NCI-H2081 treated with DMSO at 0.1 percent for 48 hours (cell line): ENCODE measurements at places on chromosomes 1 and 21.

GRCh38 chr1:20134995-20135394, 4.1 kb upstream of the PLA2G2F start:
- no peak for DNase-seq

DNA sequence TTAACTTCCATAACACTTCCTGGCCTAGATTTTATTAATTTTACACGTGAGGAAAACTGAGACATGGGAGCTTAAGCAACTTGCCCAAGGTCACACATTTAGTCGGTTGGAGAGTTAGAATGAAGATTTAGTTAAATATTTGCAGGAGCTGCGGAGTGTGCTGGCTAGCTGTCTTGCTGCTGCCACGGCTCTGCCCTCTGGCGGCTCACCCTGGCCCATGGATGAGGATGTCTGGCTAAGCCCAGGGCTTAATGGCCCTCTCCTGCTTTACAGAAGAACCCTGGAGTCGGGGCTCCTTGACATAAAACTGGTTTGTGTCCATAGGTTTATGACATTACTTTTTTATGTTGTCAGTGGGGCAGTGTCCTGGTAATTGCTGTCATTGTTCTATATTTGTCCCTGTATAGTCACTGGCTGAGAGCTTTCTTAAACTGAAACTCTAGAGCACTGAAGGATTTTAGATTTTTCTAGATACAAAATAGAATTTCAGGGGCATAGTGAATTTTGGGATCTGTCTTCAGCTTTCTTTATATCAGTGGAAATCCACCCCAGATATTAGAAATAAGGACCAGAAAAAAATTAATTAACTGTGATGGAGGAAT, 88.9 kb upstream of the WLS start:
- DNase-seq, result no peak

DNA sequence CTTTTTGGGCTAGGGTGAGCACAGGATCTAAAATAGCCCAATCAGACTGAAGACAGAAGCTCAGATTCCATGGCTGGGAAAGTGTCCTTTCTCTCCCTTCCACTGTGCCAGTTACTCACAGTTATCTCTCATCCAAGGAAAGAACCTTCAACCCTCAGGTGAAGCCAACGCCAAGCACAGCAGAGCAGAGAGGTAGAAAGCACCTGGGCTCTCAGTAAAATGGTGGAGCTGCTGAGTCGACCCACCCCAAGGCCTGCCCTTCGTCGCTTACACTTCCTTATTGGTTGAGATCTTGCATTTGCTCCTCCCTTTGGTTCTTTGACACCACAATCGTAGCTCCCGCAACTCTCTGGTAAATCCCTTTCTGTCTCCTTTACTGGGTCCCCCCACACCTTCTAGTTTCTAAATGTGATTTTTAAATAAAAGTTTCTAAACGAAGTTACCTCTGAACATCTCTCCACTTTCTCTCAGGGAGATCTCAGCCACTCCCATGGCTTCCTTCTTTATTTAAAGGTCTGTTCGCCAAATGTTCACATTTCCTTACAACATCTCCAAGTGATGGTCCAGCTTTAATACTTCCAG, 27.5 kb upstream of the SLC30A1 start:
- DNase-seq, result no peak

GRCh38 chr1:72678683-72679082, 396.3 kb upstream of the NEGR1 start:
- DNase-seq, result no peak

DNA sequence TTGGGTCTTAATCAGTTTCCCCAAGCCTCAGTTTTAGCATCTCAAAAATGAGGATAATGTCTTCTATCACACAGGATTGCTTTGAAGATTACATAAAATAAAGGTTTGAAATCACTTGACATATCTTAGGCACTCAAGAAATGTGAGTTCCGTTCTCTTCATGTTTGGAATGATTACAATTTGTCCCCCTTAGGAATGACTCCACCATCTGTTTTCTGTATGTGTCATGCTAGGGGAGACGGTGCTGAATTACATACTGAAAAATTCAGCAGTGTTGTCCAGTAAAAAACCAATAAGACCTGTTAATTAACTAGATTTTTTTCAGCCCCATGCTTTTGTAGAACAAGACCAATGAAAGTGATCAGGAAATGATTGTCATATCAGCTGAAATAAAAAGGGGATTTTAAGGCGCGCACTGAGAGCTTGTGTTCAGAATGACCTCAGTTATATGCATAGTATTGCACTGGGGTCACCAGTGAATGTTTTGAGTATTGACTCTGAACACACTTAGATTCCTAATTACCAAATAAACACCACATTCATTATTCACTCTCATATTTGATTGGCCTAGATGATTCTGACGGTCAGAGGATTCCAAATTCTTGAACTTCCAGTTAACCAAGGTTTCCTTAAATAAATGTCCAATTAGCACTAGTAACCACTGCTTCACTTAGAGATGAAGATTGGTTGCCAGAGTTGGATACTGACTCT, 114.5 kb upstream of the KCNK2 start:
- DNase-seq, result no peak

DNA sequence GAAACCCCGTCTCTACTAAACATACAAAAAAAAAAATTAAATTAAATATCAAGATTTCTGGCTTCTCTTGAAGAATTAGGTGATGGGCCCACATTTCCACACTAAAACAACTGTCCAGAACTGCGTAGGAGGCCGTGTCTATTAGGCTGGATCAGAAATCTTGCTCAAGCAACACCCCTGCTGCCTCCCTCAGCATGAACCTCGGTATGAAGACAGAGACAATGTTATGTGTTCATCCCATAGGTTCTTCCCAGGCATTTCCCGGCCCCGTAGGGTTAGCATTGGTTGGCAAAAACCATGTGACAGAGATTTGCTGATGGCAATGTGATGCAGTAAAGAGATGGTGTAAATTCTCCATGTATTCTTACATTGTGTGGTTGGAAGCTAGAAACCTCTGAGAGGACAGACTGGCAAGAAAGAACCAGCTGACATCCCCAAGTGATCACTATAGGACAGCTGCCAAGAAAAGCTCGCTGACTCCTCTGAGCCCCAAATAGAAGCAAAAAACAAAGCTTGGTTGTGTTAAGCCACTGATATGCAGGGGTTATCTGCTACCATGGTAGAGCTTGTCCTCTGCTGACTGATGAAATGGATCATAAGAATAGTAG, 34.5 kb downstream of the EBNA1BP2 start:
- DNase-seq, result no peak

GRCh38 chr1:44314452-44314851, 40.6 kb downstream of the ERI3 start:
- DNase-seq, result no peak

DNA sequence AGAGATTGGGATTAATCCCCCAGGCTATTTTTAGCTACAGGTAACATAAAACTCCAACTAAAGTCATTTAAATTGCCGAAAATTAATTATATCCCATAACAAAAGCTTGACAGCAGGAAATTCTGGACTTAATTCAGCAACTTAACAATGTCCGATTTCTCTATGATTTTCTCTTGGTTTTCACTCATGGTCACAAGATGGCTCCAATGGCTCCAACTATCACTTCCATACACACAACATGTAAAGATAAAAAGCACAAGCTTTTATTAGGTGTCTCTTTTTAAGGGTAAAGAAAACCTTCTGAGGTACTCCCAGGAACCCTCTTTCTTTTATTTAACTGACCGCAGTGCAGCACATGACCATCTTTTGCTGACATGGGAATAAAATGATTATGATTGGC, 363.5 kb upstream of the PTBP2 start:
- DNase-seq, result no peak

- DNase-seq, result no peak
Measured at GRCh38 chr1:94094469-94095111, 26.4 kb downstream of the ABCA4 start.

DNA sequence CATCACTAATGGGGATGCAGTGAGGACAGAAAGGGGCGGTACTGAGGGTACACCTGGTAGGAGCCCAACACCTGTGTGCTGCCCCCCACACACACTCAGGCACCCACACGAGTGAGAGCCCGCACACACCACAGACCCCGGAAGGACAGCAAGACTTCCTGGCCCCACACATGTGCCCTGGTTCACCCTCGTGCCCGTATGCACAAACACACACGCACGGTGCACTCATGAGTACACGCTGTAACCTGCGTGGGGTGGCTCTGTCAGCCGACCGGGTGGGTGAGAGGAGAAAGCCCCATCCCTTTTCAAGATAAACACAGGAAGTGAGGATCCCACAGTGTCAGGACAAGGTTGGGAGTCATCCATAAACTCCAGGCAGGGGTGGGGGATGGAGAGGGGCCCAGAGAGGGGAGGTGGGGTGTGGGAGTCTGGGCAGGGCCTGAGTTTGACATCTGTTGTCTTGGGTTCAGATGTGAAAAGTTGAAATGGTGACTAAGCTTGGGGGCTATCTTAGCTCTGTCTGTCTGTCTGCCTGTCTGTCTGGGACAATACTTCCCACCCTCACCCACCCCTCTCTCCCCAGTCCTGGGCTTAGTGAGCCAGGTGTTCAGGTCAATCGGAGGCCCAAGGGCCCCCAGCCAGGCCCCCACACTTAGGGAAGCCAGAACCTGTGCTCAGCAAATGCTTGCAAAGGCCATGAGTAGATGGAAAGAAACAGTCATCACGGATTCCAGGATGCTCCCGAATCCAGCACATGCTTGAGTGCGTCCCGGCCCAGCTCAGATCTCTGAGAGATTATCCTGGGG, 119.8 kb upstream of the ZBTB40 start:
- DNase-seq, result no peak

DNA sequence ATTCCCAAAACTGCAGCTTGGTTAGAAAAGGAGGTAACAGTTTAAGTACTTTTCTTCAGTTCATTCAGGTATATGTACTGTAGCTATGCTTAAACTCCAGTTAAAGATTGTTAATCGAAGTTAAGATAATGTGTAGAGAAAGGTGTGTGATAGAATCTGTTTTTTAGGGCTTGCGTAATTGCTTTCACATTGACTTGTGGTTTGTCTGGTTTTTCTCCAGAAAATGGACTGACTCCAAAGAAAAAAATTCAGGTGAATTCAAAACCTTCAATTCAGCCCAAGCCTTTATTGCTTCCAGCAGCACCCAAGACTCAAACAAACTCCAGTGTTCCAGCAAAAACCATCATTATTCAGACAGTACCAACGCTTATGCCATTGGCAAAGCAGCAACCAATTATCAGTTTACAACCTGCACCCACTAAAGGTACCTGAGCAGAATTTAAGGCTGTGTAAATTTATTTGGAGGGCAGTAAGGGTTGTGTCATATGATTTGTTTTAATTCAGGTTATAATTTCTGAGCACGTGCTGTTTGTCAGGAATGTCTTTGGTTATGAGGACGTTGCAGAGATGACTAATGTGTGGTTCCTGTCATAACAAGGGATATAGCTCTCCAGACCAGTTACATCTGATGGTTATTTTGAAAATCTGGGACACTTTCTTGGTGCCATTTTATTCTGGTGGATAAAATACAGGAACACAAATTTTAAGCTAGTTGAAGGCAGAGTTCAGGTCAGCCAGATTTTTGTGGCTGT, 26.0 kb downstream of the ATF6 start:
- DNase-seq, result no peak

- no peak for DNase-seq
Measured at GRCh38 chr1:209612646-209613399, 29.3 kb downstream of the CAMK1G start.

GRCh38 chr1:42034426-42034825, 115.7 kb upstream of the HIVEP3 start:
- DNase-seq, result no peak

DNA sequence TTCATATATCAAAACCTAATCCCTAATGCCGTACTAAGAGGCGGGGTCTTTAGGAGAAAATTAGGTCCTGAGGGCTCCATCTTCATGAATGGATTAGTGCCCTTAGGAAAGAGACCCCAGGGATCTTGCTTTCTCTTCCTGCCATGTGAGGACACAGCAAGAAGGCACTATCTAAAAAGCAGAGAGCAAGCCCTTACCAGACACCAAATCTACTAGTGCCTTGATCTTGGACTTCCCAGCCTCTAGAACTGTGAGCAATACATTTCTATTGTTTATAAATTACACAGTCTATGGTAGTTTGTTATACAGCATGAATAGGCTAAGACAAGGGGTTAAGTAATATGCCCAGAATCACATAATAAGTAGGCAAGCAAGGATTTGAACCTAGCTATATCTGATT, 42.9 kb downstream of the STYXL2 start:
- DNase-seq, result no peak

- peak; percentile 15 for DNase-seq
Measured at GRCh38 chr1:105419030-105419429, 1637.4 kb upstream of the PRMT6 start.

GRCh38 chr1:180402001-180402400, 100.4 kb downstream of the ACBD6 start:
- no peak for DNase-seq

- peak; percentile 91 for DNase-seq
Measured at GRCh38 chr1:151189637-151190445, at the start of gene VPS72. TSS of gene VPS72 (minus strand) at chr1:151190197. CDS start at chr1:151190121, 76 bp downstream.

DNA sequence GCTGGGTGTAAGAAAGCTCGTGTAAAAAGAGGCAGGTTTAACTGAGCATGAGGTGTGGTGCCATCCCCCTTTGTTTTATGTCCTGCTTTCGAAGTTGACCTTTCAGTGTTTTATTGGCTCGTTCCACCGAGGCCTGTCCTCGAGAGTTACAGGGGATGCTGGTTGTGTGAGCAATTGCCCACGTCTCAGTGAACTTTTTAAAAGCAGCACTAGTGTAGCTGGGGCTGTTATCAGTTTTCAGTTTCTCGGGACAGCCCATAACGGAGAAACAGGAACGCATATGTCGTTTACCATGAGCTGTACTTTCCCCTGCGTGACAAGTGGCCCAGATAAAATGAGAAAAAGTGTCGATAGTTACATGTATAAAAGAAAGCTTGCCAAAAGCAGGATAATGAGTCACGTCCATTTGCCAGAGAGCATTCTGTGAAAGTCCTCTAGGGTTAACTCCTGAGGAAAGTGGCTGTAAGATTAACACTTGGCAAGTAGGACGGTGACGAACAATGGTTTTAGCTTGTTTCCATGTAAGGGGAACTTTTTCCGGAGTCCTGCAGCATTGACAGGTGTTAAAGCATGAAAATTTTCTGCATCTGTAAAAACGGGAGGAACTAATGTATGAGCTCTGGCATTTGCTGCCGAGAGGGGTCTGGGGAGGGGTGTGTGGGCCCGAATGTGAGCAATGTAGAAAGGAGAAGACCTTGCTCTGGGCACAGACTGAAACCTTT, 7.8 kb upstream of the LRRC47 start:
- no peak for DNase-seq

GRCh38 chr1:75672528-75673393, 51.7 kb upstream of the ACADM start:
- no peak for DNase-seq

DNA sequence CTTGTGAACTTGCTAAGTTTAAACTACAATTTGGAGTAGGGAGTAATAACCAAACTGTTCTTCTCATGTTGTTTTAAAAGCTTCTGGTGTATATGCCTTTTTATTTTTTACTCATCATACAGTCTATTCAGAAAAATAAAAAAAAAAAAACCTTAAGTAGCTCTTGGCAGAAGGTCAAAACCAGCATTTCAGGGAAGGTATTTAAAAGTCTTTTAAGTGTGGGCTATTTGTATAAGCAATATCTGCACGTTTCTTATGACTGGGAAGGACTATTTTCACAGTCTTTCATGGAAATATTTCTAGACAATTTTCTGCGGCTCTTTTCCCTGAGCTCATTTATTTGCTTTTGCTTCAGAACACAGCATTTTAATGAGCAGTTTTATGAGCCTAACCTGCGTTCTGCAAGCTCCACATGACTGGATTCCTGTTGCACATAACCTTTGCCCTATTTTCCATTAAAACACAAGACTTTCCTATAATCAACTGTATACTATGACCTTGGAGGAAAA, 60.9 kb upstream of the C1orf105 start:
- DNase-seq, result peak; percentile 48
